ENCODE measurements at places on chromosomes 1 and 21.

DNA sequence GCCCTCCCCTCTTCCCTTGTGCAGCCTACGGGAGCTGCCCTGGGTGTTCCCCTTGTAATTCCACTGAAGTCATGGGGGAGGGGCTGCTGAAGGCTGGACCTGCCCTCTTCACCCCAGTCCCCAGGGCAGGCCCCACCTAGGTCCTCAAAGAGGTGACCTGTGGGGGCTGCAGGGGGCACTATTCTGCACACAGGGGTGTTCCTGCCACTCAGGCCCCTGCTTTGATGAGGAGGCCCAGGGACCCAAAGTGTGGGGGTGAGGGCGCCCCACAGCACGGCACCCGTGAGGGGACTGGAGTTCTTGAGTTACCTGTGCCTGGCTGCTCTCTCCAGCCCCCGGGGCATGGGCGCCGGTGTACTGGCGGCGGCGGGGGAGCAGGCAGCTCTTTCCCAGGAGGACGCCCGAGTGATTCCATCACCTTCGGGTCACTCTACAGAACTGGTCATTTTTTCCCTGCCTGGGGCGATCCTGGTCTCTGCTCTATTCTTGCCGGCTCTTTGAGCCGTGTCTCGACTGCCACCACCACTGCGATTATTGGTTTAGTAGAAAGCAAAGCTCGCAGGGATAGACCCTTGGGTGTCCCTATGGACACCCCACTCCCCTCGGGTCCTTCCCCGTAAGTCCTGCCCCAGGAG lies 6.9 kb upstream of the PRDM16 start:
- DNase-seq: peak; percentile 72

DNA sequence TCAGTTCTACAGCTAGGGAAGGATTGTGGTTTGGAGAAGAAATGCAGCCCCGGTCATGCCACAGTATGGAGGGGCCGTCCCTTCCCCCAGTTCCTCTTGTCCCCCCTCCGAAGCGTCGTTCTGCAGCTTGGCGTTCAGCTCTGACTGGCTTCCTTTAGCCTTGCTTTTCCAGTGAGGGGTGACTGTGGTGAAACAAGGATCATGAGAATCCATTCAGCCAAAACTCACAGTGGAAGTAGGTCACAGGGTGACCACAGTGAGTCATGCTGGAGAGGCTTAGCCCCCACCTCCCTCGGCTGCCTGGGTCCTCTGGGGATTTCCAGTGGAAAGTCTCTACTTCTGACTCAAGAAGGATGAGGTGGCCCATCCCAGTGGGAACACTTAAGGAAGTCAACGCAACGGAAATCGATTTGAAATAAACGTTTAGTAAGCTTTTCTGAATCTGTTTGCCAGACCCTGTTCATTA lies 37.3 kb upstream of the COL6A2 start:
- no peak for DNase-seq

DNA sequence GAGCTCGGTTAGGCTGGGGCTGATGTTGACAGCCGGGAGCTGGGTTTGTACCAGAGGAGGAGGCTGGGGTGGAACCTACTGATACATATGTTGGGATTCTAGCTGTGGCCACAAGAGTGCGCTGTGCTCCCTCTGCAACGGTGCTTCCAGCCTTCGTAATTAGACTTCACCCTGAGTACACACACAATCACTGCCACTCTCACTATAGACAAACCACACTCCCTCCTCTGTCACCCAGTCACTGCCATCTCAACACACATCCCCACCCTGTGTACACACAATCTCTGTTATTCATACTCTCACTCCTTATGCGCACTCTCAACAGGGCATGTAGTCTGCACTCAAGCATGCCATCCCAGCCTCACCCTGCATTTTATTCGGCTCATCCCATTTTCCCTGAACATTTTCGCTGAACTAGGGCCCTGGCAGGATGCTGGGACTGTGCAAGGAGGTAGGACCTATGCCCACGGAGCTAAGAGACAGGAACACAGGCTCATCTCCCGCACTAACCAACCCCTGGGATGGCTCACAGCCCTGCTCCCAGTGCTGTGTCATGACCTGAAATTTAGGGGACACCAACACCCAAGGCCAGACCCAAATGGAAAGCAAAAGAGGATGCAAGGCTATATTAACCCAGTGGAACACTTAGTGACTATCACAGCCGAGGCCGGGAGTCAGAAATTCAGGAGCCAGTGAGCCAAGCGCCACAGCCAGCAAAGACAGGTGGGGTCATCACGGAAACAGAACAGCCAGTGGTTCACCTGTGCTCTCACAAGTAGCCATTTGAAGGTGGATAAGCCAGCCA lies 5.7 kb downstream of the GJB3 start:
- peak; percentile 67 for DNase-seq

GRCh38 chr1:148158341-148159003 lies 6.4 kb upstream of the NBPF11 start:
- DNase-seq: no peak

GRCh38 chr1:62439652-62440371 lies 3.0 kb downstream of the USP1 start:
- DNase-seq: no peak

DNA sequence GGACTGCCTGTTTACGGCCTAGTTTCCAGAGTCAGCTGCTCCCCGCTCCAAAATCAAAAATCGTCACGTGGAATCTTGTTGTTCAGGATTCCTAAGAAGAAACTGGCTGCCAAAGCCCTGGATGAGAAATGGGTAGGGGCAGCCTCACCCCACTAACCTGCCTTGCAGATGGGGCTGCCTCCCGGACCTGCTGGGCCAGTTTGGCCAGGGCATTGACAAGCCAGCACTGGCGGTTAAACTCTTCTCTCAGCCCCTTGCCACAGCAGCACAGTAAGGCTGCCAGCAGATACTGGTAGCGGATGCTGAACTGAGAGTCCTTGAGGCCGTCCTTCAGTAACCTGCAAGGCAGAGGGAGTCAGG lies 31.6 kb upstream of the PPP1R15B start:
- DNase-seq: peak; percentile 73

- no peak for DNase-seq
Measured at GRCh38 chr21:37195059-37195458, 72.1 kb downstream of the VPS26C start.

- DNase-seq: no peak
Measured at GRCh38 chr1:35886577-35887431, 3.8 kb downstream of the AGO1 start.

DNA sequence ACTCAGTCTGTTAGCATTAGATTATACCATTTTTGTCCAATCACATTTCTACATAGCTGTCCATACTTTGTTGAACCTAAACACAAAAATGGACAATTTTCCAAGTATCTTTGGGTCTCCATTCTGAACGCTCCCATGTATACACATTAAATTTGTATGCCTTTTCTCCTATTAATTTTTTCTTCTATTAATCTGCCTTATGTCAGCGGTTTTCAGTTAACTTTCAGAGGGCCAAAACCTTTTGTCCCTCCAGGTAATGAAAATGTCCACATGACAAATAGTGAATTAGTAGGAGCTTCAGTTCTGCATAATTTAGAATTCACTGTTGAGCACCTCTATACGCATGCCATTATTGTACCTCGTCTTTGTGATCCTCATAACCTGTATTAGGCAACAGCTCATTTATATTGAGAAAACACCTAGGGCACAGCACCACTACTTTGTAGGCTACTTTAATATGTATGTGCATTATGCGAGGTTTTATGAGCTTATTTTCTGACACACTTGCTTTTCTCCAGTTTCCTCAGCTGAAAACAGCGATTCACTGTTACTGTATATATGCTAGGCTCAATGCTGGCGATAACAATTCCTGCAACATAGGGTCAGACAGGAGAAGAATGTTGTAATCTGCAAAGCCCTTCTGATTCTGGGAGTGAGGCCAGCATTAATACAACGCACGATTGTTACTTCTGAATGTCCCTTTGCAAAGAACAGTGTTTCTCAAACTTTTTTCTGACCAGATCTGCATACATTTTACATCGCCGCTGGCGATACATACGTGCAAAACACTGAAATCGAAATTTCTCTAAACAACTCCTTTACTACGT lies 1.1 kb upstream of the ABCD3 start:
- no peak for DNase-seq

DNA sequence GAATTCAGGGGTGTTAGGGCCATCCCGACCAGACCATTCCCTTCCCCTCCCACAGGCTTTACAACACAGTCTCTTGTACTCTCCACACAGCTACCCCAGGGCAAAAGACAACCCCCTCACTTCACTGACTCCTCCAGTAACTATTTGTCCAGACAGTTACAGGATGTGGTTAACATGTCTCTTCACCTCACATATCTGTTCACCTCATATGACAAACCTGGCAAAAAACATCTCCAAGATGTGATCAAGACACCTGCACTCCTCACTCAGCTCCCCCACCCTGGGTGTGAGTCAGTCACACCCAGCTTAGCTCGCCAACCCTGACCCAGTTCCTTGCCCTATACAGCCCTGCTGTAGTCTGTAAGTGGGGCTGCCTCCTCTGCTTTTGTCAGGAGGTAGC lies 490.5 kb upstream of the CHRM3 start:
- DNase-seq: no peak

DNA sequence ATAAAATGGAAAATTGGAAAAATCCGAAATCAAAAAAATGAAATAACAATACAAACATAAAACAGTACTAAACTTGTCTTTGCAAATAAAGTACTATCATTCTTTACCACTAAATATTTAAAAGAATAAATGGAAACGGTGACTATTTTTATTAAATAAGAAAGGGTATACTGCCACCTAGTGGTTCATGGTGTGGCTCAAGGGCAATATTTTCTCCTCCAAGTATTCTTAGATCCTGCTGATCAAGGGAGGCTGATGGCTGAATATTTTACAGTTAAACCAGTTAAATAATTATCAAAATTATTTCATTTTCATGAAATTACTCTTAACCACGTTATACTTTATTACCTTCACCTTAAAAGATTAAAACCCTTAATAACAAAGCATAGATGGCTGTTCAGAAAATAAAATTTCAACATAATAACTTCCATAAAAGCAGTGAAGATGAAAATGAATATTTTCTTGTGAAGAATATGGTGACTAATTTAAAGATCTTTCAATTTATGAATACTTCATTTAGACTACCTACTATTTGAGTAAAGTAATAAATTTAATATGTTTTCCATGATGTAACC lies 1793.9 kb downstream of the NCAM2 start:
- no peak for DNase-seq

DNA sequence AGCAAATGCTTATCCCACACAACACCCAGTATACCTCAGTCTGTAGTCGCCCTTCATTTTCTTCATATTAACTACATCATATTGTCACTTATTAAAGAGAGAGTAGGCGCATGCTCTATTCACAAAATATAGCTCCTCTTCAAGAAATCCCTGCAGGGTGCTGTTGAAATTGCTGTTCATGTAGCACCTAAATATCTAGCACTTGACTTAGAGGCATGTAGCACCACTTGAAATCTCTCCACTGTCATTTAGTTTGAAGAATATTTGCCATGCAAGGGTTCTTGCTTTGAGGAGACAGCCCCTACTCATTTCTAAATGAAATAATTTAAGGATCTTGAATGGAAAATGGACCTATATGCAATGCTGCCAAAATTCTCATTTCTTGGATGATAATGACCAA lies 20.9 kb upstream of the LRRC8B start:
- no peak for DNase-seq

DNA sequence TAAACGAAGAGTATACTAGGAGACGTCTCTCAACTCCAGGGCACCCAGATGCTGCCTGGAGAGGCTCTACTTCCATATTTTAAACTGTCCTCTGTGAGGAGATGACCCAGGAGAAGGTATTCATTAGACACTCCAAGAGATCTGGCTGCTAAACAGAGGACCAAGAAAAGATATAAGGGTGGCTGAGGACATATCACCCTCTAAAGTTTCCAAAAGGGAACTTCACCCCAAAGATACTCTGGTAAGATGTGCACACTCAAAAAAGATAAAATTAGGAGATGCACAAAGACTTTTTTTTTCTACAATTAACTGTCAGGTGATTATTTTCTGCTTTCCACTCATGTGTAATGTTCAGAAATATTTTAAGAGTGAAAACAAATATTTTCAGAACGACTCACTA lies 1.4 kb downstream of the ZNF670 start:
- no peak for DNase-seq

GRCh38 chr1:197916500-197916983 lies 630 bp upstream of the LHX9 start:
- DNase-seq: no peak

- no peak for DNase-seq
Measured at GRCh38 chr21:10641107-10641506, 119.7 kb downstream of the TPTE start.

- no peak for DNase-seq
Measured at GRCh38 chr1:153271711-153272110, 12.2 kb downstream of the LORICRIN start.

- peak; percentile 78 for DNase-seq
Measured at GRCh38 chr21:34889320-34889675, 159.8 kb downstream of the RUNX1 start.

- no peak for DNase-seq
Measured at GRCh38 chr21:38295997-38296764, 39.4 kb downstream of the KCNJ15 start.

DNA sequence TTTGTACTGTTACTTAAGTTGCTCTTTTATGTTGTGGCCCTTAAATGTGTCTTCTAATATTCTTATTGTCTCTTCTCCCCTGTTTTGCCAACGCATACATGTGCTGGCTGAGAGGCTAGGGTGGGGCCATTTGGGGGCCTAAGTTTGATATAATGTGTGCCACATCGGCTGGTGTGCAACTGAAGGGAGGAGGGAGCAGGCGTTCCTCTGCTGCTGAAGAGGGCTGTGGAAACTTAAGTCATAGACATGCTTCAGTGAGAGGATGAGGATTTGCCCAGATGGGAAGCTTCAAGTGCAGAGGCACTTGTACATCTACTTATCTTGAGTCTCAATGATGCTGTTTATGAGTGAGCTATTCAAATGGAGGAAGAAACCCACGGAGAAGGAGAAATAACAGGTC lies 630.6 kb downstream of the LMO4 start:
- no peak for DNase-seq

DNA sequence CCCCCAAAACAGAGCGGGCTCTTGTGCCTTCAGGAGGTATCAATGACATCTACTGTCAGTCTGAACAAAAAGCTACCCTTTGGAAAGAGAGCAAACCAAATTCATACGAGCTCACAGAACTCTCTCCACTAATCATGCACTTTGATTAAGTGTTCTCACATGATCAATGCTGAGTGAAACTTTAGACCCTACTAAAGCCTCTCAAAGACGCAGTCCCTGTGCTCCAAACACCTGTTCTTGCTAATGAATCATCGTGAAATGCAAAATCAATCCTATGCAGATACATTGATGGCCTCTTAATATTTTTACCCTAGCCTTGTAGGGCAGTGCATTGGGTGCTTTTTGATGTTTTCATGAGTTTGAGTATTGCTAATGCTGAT lies 113.4 kb downstream of the ZBTB18 start:
- no peak for DNase-seq

- DNase-seq: no peak
Measured at GRCh38 chr1:30758785-30759380, 1.3 kb upstream of the LAPTM5 start.

DNA sequence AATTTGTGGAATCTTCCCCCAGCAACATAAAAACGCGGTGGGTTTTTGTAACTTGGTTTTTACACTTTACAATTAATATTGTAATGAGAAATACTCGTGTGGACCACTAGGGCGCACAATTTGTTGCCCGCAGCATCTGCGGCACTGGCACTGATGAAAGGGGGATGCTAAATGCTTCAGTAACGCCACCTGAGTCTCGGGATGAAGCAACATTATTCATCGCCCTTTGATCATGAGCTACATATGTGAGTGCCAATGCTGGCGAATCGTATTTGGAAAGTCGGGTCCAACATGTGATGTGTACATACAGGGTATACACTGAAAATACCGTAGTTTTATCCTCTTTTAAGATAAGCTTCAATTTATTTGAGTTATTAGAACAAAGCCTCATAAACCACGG lies 34.2 kb upstream of the COX20 start:
- DNase-seq: no peak

All from type B pancreatic cell (in vitro differentiated cells).